ENCODE measurements at places on chromosomes 6 and 20. TPM values are rescaled to one million over a fixed set of nuclear protein-coding genes. Genes with fewer than 3 reads are reported as not detected.

METTL24 gene
- polyA plus RNA-seq, result 5.1 TPM

PLAGL1 gene
- 141 TPM for polyA plus RNA-seq

SCUBE3 gene
- polyA plus RNA-seq, result 3.5 TPM

CD109 gene
- 21.9 TPM for polyA plus RNA-seq

AAR2 gene
- 34.0 TPM for polyA plus RNA-seq

LAMA2 gene
- polyA plus RNA-seq, result 61.1 TPM

MROH8 gene
- polyA plus RNA-seq, result 4.5 TPM

APCDD1L gene
- polyA plus RNA-seq, result 0.12 TPM

TCP11 gene
- polyA plus RNA-seq, result 1.4 TPM

RIN2 gene
- polyA plus RNA-seq, result 47.1 TPM
